BJ (cell line): ENCODE measurements at places on chromosomes 4 and X.

DNA sequence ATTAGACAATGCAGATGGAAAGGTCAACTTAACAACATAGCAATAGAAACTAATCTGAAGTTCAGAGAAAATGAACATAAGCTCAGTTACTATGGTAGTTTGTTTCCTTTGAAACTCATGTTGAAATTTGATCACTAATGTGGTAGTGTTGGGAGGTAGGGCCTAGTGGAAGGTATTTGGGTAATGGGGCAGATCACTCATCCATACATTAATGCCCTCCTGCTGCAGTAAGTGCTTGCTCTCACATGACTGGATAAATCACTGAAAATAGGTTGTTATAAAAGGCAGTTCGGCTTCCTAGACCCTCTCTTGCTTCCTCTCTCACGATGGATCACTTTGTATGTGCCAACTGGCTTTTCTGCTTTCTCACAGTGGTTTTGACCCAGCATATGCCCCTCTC is 567.4 kb upstream of the GALNT7 start:
- no peak for DNase-seq

- peak; percentile 95 for DNase-seq
Observed at GRCh38 chr4:13907255-13907751, 279.8 kb upstream of the BOD1L1 start.

DNA sequence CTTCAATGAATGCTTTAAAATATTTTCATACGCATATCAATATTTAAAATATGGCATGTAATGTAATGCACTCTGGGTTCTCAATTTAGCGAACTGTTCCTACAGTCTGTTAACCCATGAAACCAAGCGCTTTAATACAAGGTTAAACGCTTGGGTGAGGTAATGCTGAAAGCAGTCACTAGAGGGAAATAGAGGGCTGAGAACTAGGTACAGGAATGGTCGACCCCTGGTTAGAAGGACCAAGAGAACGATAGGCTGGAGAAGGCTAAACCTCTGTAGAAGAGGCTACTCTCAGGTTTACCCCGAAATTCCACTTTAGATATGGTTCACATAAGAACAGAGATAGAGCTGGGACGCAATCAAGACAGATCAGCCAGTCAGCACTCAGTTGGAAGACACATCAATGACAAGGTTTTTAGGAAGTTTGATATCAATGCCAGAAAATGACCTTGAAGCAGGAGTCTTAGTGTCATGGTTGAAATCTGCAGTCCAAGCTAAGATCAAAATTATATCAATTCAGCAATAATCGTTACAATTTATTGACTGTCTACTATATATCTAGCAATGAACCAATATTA is 26.9 kb downstream of the ARSJ start:
- no peak for DNase-seq

GRCh38 chr4:62199291-62199810 is 999.2 kb downstream of the ADGRL3 start:
- no peak for DNase-seq

- DNase-seq, result no peak
Observed at GRCh38 chr4:89894649-89895550, at the start of gene MMRN1. TSS of gene MMRN1 (plus strand) at chr4:89894854. CDS start at chr4:89894972, 118 bp downstream.

DNA sequence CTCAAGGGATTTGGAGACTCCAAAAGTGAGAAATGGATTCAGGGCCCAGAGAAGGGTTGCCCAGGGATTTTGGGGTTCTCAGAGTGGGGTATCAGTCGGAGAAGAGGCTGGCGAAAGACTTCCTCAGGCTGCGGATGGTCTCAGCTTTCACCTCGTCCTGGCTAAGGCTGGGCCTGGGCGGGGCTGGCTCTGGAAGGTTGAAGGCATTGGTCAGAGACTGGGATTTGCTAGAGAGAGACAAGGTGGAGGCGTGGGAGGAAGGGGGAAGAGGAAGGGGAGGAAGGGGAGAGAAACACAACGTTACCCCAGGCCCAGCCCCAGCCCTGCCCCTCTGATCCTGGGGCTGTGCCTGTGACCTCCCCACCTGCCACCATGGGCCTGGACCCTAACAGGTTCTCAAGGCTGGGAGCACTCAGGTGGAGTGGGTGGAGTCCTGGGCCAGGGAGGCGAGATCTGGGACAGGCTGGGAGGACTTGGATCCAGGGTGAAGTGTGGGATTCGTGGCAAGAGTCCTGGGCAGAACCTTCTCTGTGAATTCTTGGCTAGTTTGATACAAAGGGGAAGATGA is 9.4 kb upstream of the TIMP1 start:
- DNase-seq, result no peak

- peak; percentile 77 for DNase-seq
Observed at GRCh38 chr4:73725985-73726384, 14.4 kb upstream of the CXCL8 start.

GRCh38 chr4:141329174-141329569 is 108.5 kb downstream of the ZNF330 start:
- DNase-seq, result peak; percentile 94

DNA sequence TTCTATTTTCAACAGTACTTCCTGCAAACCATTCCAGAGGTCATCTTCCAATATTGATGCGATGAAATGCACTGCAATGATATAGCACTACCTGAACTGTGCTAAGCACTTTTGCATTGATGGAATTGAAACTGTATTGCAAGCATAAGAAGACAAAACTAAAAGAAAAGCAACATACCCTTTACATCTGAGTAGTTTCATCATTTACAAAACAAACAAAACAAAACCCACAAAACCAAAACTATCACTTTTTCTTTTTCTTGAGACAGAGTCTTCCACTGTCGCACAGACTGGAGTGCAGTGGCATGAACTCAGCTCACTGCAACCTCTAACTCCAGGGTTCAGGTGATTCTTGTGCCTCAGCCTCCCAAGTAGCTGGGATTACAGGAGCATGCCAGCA is 120.1 kb upstream of the NAP1L5 start:
- DNase-seq, result no peak

- no peak for DNase-seq
Observed at GRCh38 chr4:137427411-137427810, 104.9 kb downstream of the PCDH18 start.

GRCh38 chrX:63918611-63919010 is 133.6 kb upstream of the ARHGEF9 start:
- DNase-seq, result no peak

DNA sequence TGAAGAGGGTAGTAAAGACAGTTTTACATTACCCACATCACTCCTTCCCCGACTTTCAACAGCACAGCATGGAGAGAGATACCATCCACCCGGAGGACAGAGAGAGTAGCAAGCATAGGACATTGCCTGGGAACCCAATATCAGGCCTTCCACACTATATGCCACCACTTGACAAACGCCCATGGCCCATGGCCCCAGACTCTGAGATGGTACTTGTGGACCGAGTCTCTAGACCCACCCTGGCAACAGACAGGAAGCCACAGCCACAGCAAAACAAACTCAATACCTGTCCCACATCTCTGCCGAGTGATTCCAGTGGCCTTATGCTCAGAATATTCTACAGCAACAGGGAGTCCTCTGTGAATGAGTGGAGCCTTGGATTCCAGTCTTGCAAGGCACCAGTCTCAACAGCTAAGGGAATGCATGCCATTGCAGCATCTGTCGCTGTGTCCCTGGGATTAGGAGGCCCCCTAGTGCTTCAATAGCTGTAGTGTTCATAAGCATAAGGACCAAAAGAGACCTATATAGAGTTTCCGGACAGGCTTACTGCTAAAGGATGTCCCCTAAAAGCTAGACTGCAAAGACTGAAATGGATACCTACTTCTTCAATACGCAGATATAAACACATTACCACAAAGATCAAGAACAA is 14.7 kb upstream of the CT55 start:
- peak; percentile 2 for DNase-seq

DNA sequence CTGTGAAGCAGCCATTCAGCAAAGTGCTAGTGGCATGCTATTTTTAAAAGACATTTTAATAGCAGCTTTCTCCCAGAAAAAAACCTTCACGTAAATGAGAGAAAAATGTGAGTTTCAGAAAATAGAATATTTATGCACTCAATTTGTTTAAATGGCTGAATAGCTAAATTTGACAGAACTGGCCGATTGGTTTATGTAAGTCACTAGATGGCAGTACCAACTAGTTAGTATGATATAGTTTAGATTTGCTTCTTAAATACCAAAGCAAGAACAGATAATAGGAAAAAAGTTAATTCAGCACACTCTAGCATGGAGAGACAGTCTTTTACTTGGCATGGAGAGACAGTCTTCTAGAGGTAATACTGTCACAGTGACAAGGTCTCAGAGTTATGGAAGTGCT is 250.1 kb downstream of the SNCA start:
- DNase-seq, result no peak

- peak; percentile 51 for DNase-seq
Observed at GRCh38 chrX:112834031-112834845, 6.4 kb downstream of the AMOT start.

- no peak for DNase-seq
Observed at GRCh38 chr4:139214039-139214534, 37.1 kb upstream of the ELF2 start.

GRCh38 chrX:11124112-11124511 is 13.0 kb downstream of the HCCS start:
- no peak for DNase-seq

DNA sequence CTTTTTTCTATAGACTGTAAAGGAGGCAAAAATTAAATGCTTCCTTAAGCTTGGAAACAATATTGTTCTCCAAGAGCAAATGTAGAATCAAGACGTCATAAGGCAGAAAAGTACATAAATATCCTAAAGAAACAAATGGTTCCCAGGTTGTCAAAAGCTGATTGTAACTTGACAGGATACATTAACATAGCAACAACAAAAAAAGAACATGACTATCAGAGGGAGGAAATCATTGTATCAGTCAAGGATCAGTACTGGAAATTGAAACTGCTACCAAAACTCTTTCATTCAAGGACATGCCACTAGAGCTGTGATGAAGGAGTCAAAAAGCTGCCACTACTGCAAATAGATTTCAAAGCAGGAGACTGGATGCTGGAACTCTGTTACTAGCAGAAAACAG is 168.3 kb downstream of the BTC start:
- DNase-seq, result no peak

DNA sequence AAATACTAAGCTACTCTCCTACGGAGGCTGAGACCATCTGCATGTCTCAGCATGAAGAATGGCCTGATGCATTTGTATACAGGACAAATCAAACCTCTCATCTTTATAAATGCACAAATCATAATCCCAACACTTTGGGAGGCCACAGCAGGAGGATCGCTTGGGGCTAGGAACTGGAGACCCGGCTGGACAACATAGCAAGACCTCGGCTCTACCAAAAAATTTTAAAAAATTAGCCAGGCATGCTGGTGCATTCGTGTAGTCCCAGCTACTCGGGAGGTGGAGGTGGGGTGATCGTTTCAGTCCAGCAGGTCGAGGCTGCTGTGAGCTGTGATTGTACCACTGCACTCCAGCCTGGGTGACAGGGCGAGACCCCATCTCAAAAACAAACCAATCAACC is 262.8 kb downstream of the DHRSX start:
- DNase-seq, result no peak

DNA sequence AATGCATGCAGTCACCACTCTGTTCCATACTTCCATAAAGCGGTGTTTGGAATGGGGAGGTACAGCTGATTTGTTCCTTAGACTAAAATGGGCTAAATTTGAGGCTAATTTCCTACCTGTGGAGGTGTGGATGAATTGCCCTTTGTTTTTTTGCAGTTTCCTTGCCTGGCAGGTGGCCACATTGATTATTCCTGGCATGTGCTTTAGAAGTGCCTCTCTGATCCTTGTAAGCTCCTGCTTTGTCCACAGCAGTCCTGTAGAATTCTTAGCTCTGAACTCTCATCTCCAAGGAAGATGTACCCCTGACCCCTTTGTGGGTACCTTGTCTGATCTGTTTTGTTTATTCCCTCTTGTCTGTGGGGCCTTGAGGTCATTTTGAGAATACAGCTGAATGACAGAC is 136.8 kb downstream of the ADGRL3 start:
- no peak for DNase-seq

GRCh38 chrX:143095321-143095720 is 69.6 kb downstream of the SPANXN4 start:
- DNase-seq, result no peak

- no peak for DNase-seq
Observed at GRCh38 chr4:181662383-181662782, 580.8 kb upstream of the TENM3 start.

DNA sequence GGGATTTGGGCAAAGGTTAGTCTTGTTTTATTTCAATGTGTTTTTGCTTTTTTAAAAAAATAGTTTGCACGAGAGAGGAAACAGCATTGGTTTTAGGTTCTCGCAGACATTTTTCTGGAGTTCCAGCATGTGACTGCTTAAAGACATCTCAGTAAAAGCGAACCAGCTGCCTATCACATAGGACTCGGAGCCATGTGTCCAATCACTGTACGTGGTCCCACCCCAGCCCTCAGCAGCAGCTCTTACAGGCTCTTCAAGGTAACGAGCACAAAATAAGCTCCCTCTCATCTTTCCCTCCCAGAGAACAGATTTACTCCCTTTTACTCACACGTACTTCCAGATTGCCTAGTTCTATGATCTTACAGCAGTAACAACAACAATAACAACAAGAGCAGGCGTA is 68.7 kb downstream of the MCF2 start:
- DNase-seq, result no peak

GRCh38 chrX:130173190-130173895 is 1.6 kb downstream of the RAB33A start:
- peak; percentile 53 for DNase-seq

DNA sequence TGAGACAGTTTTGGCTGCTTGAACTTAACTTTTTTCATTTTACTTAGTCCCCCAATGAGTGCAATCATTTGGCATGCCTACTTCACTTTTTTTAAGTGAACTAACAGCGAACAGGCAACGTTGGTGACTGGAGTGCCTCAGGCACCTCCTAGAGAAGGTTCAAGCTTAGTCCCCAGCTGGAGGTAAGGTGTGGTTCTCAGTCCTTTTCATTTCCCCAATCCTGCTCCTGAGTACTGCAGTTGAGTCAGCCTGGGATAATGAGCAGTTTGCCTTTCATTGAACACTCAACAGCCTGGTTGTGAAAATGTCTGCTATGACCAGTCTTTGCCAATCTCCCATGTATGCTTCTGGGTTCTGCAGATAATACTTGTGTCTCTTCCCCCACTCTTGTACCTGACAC is 109.5 kb downstream of the CDKL5 start:
- DNase-seq, result no peak

DNA sequence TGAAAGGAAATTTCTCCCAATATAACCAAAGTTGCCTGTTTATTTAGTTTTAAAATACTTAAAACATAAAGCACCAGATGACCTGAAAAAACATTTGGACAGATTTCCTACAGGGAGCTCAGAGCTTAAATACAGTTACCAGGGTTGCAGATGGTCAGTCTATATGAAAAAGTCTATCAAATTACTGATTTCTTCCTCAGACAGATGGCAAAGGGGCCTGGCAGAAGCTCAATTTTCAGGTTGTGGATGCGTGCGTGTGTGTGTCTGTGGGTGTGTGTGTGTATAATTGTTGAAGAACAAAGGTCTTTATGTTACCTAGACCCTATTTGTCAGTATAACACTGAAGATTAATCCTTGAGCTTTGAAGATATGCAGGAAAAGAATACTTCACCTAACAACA is 169.4 kb downstream of the MAD2L1 start:
- no peak for DNase-seq

- no peak for DNase-seq
Observed at GRCh38 chrX:110268886-110269285, 49.0 kb downstream of the AMMECR1 start.

GRCh38 chr4:37892641-37893040 is 1.8 kb downstream of the TBC1D1 start:
- DNase-seq, result no peak

GRCh38 chrX:153870791-153871360 is 15.1 kb downstream of the L1CAM start:
- DNase-seq, result no peak
